ENCODE measurements at places on chromosomes 3 and 15.
A peak's percentile ranks its signal among the peaks of the same experiment; 100 is the strongest.

DNA sequence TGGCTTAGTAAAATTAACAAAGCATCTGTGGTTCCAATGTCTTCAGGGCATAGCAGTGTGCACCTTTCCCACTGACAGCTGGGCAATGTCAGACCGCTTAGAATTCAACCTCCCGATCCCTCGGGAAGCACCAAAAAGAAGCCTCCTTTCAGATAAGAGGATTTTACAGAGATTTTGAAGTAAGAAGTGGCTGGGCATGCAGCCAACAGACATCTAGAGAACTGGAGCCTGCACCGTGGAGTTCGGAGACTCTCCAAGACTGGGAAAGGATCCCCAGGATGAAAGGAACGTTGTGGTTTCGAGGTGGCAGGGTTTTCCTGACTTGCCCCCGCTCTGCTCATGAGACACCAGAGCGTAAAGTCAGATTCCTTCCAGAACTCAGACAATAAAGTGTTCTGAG lies 5.3 kb downstream of the FAM174B start:
- no peak overlapping the region for H3K4me3 ChIP-seq
- no peak overlapping the region for H3K27ac ChIP-seq
- peaks cover 7% of the 10 kb centered on the region for H3K27me3 ChIP-seq
- no peak for DNase-seq
- no peaks in the 10 kb centered on the region for H3K36me3 ChIP-seq

DNA sequence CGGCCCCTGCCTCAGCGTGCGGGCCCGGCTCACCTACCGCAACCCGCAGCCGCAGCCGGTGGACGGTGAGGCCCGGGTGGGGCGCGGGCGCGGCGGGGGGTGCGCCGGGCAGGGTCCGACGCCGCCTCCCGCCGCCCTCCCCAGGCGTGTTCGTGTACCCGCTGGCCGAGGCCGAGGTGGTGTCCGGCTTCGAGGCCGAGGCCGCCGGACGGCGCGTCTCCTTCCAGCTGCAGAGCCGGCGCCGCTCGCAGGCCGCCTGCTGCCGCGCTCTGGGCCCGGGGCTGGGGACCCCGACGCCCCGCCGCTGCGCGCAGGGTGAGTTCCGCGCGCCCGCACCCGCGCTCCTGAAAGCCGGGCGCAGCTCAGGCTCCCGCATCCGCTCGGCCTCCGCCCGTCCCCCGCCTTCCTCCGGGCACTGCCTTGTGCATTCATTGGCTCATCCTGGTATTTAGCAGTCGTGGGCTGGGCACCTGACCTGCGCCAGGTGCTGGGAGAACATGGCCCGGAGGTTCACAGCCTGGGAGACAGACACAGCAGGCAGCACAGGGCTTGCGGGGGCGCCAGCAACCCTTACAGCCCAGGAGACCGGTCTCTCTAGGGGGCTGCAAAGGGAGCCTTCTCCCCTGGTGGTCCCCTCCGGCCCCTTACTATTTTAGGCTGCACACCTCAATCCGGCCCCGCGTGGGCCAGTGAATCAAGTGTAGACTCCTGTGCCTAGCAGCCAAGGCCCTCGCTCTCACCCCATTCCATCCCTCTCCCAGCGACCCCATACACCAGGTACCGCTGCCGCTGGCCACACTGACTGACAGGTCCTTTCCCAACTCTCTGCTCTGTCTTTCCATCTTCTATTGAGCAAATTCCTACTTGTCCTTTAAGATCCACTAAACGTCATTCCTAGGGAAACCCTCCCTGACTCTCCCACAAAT lies 1.5 kb downstream of the VWA5B2 start:
- H3K4me1 ChIP-seq, result peaks cover 24% of the 10 kb centered on the region
- H3K36me3 ChIP-seq, result no peaks in the 10 kb centered on the region
- no peak for DNase-seq

DNA sequence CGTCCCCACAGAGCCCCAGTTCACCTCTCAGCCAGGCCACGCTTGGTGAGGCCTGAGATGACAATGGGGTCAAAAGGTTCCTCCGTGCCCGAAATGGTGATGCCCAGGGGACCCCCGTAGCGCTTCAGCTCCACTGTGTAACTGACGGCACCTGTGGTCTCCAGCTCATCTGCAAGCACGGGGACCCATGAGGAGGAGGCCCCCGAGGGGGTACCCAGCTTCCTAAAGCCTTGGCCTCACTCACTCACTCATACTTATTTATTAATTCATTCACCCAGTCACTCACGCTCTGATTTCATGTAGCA lies 30.4 kb downstream of the GRIP2 start:
- H3K4me1 ChIP-seq, result peaks cover 5% of the 10 kb centered on the region
- H3K36me3 ChIP-seq, result no peaks in the 10 kb centered on the region
- no peak overlapping the region for H3K4me3 ChIP-seq
- DNase-seq, result no peak
- no peak overlapping the region for H3K27ac ChIP-seq

DNA sequence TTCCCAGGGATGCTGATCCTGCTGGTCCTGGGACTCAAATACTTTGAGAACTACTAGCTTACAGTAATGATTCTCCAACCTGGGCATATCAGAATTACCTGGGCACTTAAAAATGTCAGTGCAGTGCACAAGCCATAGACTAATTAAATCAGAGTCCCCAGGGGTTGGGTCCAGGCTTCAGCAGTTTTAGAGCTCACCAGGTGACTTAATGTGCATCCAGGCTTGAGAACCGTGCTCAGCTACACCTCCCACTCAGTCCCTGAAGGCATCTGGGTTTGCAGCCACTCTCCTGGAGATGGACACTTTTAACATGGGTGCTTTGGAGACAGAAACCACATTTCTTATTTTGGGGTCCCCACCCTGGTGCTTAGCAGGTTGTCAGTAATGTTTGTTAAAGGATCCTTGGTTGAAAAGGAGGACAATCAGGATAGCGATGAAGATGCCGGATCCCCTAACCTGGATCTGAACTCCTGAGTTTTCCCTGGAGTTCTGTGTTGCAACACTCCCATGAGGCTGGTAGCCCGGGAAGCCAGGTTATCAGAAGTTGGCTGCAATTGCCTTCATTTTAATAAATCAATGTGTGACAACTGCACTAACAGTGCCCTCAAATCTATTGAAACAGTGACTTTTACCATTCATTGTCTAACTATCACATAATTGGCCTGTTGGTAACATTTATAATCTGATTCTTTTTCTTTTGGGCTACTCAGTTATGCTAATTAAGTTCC lies 48.1 kb downstream of the BFSP2 start:
- H3K27ac ChIP-seq, result no peak overlapping the region
- no peak for DNase-seq
- H3K36me3 ChIP-seq, result no peaks in the 10 kb centered on the region

DNA sequence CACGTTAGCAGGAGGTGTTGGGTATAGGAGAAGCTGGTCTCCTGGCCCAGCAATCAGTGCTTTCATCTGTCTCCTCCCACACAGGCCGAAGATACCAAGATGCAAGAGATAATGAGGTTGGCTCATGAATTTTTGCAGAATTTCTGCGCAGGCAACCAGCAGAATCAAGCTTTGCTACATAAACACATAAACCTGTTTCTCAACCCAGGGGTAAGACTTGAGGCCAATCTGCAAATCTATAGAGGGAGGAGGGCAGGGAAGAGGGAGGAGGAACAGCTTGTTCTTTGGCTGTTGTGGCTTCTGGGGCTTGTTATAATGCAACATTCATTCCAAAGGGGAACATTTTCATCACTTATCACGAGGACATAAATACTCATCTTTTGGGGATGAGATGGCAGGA lies 195.3 kb downstream of the ITPR1 start:
- no peaks in the 10 kb centered on the region for H3K27me3 ChIP-seq
- H3K27ac ChIP-seq, result no peak overlapping the region
- peaks cover 78% of the 10 kb centered on the region for H3K36me3 ChIP-seq
- no peak for DNase-seq

GRCh38 chr3:112333002-112333380 lies at the start of gene CD200:
Gene CD200, plus strand, starts transcription at chr3:112333156. Its CDS starts 57 bp downstream, at chr3:112333213.
- peak; percentile 36 for DNase-seq
- no peak within 1 kb of the TSS for H3K27ac ChIP-seq
- H3K4me3 ChIP-seq, result peak within 1 kb of the TSS; percentile 78
- no peaks in the 10 kb centered on the region for H3K36me3 ChIP-seq
- no peaks in the 10 kb centered on the region for H3K27me3 ChIP-seq

GRCh38 chr3:122111974-122112373 lies 56.8 kb downstream of the CD86 start:
- H3K27me3 ChIP-seq, result no peaks in the 10 kb centered on the region
- DNase-seq, result no peak
- no peaks in the 10 kb centered on the region for H3K4me1 ChIP-seq

GRCh38 chr15:79067969-79068368 lies 22.6 kb downstream of the RASGRF1 start:
- no peak overlapping the region for H3K4me3 ChIP-seq
- H3K4me1 ChIP-seq, result no peaks in the 10 kb centered on the region
- DNase-seq, result no peak

DNA sequence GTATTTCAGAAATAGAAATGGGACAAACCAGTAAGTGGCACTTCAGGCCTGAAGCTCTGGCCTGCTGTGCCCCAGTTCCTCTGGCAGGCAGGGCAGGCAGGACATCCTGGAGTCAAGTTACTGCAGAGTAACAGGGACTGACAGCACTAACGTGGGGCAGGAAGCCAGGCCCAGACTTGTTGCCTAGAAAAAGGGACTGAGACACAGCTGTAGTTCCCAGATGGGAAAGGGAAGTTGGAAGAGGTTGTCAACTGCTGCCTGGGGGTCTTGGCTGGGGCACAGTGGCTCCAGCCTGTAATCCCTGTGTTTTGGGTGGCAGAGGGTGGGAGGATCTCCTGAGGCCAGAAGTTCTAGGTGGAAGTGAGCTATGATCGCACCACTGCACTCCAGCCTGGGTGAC lies 171.9 kb downstream of the FMN1 start:
- no peak overlapping the region for H3K4me3 ChIP-seq
- DNase-seq, result no peak
- no peaks in the 10 kb centered on the region for H3K27me3 ChIP-seq
- no peaks in the 10 kb centered on the region for H3K36me3 ChIP-seq

- peaks cover 2% of the 10 kb centered on the region for H3K27me3 ChIP-seq
- H3K4me1 ChIP-seq, result no peaks in the 10 kb centered on the region
- H3K4me3 ChIP-seq, result no peak overlapping the region
- H3K36me3 ChIP-seq, result no peaks in the 10 kb centered on the region
- no peak for DNase-seq
- H3K27ac ChIP-seq, result no peak overlapping the region
Measured at GRCh38 chr3:65545429-65545828, 493.3 kb downstream of the MAGI1 start.

GRCh38 chr3:33030802-33031201 lies 66.1 kb downstream of the GLB1 start:
- no peak for DNase-seq
- peaks cover 10% of the 10 kb centered on the region for H3K36me3 ChIP-seq
- no peak overlapping the region for H3K4me3 ChIP-seq
- H3K27ac ChIP-seq, result no peak overlapping the region
- peaks cover 18% of the 10 kb centered on the region for H3K4me1 ChIP-seq
- H3K27me3 ChIP-seq, result no peaks in the 10 kb centered on the region

GRCh38 chr3:104885214-104885814 lies 481.4 kb upstream of the ALCAM start:
- H3K4me1 ChIP-seq, result no peaks in the 10 kb centered on the region
- DNase-seq, result no peak
- no peaks in the 10 kb centered on the region for H3K36me3 ChIP-seq
- H3K4me3 ChIP-seq, result no peak overlapping the region
- no peak overlapping the region for H3K27ac ChIP-seq

- no peaks in the 10 kb centered on the region for H3K4me1 ChIP-seq
- no peak overlapping the region for H3K27ac ChIP-seq
- H3K36me3 ChIP-seq, result no peaks in the 10 kb centered on the region
- H3K27me3 ChIP-seq, result no peaks in the 10 kb centered on the region
- no peak for DNase-seq
Measured at GRCh38 chr15:23857028-23857641, 170.0 kb upstream of the NDN start.

GRCh38 chr3:159472611-159473010 lies 516.0 kb upstream of the IL12A start:
- no peak overlapping the region for H3K27ac ChIP-seq
- no peaks in the 10 kb centered on the region for H3K27me3 ChIP-seq
- no peaks in the 10 kb centered on the region for H3K4me1 ChIP-seq

GRCh38 chr3:157669416-157669815 lies 166.2 kb upstream of the VEPH1 start:
- no peak overlapping the region for H3K4me3 ChIP-seq
- no peaks in the 10 kb centered on the region for H3K27me3 ChIP-seq
- no peak overlapping the region for H3K27ac ChIP-seq
- no peak for DNase-seq

- no peaks in the 10 kb centered on the region for H3K4me1 ChIP-seq
Measured at GRCh38 chr15:90762109-90762508, 45.0 kb downstream of the BLM start.

- H3K27me3 ChIP-seq, result no peaks in the 10 kb centered on the region
- H3K36me3 ChIP-seq, result peaks cover 33% of the 10 kb centered on the region
- DNase-seq, result no peak
- peaks cover 15% of the 10 kb centered on the region for H3K4me1 ChIP-seq
- H3K27ac ChIP-seq, result no peak overlapping the region
- no peak overlapping the region for H3K4me3 ChIP-seq
Measured at GRCh38 chr3:17075907-17076306, 191.2 kb downstream of the PLCL2 start.

DNA sequence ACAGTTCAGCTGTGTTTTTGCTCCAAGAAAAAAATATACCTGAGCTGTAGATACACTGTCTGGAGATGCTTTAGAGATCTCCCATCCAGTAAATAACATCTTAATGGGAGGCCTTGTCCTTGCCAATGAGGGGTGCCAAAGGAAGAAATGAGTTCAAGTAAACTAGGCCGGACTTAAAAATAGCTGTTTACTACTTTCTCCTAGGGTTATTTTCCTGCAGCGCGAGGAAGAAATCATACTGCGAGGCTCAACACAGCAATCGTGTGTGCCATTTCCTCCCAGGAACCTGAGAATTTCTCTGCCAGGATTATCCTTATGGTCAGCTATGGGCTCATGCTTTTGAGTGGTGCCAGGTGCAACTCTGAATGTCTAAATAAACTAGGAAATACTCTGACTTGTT lies 71.9 kb downstream of the CMTM8 start:
- no peak overlapping the region for H3K27ac ChIP-seq
- H3K27me3 ChIP-seq, result no peaks in the 10 kb centered on the region
- no peak for DNase-seq
- no peaks in the 10 kb centered on the region for H3K36me3 ChIP-seq

DNA sequence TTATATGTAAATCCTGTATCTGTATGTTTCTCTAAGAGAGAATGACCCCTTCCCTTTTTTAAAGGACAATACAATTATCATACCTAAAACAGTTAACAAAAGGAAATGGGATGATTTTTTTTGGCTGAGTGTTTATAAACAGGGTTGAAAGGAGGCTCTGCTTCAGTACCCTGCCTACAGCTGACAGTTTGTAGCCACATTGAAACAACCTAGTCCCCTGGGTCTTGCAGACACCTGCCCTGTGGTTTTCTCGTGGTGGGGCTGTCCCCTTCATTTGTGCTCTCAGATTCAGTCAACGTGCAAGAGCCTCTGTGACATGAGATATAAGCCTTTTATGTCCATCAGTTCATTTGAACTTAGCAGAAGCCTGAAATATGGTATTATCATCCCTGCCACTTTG lies 2.3 kb upstream of the HMCES start:
- no peak for DNase-seq
- H3K36me3 ChIP-seq, result peaks cover 56% of the 10 kb centered on the region
- H3K4me1 ChIP-seq, result peaks cover 26% of the 10 kb centered on the region
- H3K27me3 ChIP-seq, result no peaks in the 10 kb centered on the region
- H3K27ac ChIP-seq, result peak overlapping the region; percentile 9
- H3K4me3 ChIP-seq, result no peak overlapping the region

- no peaks in the 10 kb centered on the region for H3K36me3 ChIP-seq
- H3K27me3 ChIP-seq, result peaks cover 3% of the 10 kb centered on the region
- H3K4me1 ChIP-seq, result no peaks in the 10 kb centered on the region
- DNase-seq, result no peak
- H3K4me3 ChIP-seq, result no peak overlapping the region
Measured at GRCh38 chr3:72171463-72171881, 386.5 kb upstream of the PROK2 start.
